ENCODE measurements at places on chromosomes 16 and 17.

DNA sequence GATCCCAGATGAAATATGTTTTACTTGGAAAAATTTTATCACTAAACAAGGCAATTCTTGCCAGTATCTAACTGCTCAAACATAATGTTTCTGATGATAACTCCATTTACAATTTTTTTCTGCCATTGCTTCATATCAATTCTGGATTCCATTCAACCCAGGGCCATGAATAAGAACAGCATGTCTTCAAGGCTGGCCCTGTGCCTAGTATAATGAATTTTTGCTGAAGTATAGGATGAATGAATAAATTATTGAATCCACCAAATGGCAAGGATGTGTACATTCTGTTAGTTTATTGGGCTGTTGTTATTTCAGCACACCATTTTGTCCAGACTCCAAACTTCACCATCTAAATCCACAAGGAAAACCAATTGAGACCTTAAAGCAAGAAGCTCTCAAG is 414.7 kb downstream of the HS3ST3B1 start:
- DNase-seq = no peak

GRCh38 chr16:28915181-28915580 is 9.9 kb downstream of the RABEP2 start:
- peak; percentile 4 for DNase-seq

DNA sequence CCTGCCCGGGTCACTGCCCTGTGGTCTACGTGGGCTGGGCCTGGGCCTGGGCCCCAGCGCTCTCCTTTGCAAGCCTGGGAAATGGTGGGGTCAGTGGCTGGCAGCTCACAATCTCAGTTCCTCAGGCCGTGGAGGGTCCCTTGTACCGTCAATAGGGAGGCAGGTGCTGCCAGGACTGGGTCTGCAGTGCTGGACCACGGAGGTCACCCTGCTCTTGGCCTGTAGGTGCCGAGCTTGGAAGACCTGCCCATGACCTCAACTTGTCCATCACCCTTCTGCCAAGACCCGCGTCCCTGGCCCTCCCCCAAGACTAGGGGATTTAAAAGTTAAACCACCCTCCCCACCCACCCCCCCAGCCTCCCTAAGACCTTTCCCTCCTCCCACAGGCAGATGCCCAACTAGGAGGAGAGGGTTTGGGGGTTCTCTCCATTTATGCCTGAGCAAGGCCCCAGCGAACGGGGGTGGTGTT is 2.5 kb downstream of the TBX2 start:
- no peak for DNase-seq

DNA sequence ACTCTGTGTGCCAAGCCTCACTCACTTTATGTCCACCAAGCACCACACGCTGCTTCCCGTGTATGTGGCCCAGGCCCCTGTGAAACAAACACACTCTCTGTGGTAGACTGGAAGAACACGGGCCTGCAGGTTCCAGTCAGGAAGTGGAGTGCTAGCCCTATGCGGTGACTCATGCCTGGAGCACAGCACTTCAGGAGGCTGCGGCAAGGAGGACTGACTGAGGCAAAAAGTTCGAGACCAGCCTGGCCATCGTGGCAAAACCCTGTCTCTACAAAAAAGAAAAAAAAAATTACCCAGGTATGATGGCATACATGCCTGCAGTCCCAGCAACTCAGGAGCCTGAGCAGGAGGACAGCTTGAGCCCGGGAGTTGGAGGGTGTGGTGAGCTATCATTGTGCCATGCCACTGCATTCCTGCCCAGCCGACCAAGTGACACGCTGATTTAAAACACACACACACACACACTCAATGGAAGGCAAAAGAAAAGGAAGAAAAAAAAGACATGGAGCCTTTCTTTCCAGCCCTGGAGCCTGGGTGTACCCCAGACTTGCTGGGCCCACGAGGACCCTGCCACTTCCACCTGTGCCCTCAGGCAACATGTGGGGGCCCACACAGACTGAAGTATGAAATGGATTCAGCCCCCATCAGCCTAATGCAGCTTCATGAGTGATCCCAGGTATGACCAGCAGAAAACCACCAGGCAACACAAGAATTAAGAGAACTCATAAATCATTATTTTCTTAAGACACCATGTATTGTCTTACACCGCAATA is 126.6 kb downstream of the ANKRD11 start:
- DNase-seq = no peak

GRCh38 chr17:77793146-77793970 is 165.1 kb upstream of the TNRC6C start:
- no peak for DNase-seq

Measured in fibroblast of the conjunctiva (primary cell).